Activated CD4-positive, alpha-beta T cell treated with anti-CD3 and anti-CD28 coated beads for 48 hours (primary cell): ENCODE measurements at places on chromosomes 2 and 18.

- DNase-seq, result no peak
Measured at GRCh38 chr18:44779753-44780292, 99.1 kb downstream of the SETBP1 start.

DNA sequence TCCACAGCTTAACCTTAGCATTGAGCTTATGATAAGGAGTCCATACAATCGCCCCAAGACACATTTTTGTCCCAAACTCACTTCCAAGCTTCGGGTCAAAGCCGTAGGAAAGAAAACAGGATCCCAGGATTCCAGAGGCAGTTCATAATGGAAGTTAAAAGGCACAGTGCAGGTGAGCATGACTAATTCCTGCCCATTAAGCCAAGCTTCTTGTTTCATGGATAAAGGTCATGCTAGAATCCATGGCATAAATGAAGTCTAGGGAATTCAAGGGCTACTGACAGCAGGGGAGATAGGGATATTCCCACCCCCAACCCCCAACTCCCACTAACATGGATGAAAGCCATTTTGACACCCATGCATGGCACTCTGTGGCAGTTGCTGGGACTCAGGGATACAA lies 10.2 kb upstream of the INPP4A start:
- DNase-seq, result no peak

- no peak for DNase-seq
Measured at GRCh38 chr2:160551259-160551658, 57.7 kb upstream of the RBMS1 start.

DNA sequence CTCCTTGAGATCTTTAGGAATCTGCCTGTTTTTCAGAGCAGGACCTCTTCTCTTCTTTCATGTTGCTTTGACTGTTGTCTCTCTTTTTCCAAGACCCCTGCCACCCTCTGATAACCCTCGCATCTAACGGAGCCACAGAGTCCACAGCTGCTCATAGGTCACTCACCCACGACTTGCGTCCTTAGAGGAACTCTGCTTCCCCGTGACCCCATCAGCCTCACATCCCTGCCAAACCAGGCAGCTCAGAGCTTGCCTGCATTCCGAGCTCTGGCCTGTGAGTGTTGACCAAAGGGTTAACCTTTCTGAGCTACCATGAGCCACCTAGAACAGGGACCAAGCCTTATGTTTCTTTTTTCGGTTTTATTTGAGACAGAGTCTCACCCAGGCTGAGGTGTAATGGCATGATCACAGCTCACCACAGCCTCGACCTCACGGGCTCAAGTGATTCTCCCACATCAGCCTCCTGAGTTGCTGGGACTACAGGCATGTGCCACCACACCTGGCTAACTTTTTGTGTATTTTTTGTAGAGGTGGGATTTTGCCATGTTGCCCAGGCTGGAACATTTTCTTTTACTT lies 36.4 kb downstream of the CABLES1 start:
- DNase-seq, result no peak

DNA sequence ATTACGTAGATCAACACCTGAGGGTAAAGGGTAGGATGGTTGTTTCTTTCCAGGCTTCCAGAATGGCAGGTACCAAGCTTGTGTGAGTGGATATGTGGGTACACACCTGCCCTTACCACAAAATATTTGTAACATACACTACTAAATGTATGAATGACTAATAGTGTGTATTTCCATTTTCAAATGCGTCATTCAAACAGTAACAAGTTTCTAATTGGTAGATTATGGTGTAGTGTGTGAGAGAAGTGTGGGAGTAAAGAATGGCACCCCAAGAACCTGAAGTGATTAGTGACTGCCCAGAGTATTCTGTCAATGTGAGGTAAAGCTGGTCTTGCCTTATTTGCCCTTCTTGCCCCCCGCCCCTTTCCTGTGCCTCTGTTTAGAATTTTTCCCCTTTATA lies 21.1 kb downstream of the AGPS start:
- no peak for DNase-seq

- DNase-seq, result no peak
Measured at GRCh38 chr2:62265106-62265505, 69.2 kb downstream of the B3GNT2 start.

GRCh38 chr2:143623231-143623908 lies 494.2 kb downstream of the ARHGAP15 start:
- DNase-seq, result no peak

GRCh38 chr2:217248312-217248935 lies 388.6 kb upstream of the TNP1 start:
- no peak for DNase-seq

GRCh38 chr2:3595985-3596384 lies 1.1 kb downstream of the COLEC11 start:
- peak; percentile 73 for DNase-seq
